GM04504 (cell line): ENCODE measurements at places on chromosomes 2 and 18.

- no peak for DNase-seq
Measured at GRCh38 chr2:47512581-47513083, 109.7 kb downstream of the MSH2 start.

- DNase-seq, result no peak
Measured at GRCh38 chr2:174587579-174587978, 10.0 kb downstream of the WIPF1 start.

GRCh38 chr2:98807221-98807620 lies 76.3 kb upstream of the MGAT4A start:
- no peak for DNase-seq

- DNase-seq, result no peak
Measured at GRCh38 chr18:7164323-7165004, 46.9 kb upstream of the LAMA1 start.

DNA sequence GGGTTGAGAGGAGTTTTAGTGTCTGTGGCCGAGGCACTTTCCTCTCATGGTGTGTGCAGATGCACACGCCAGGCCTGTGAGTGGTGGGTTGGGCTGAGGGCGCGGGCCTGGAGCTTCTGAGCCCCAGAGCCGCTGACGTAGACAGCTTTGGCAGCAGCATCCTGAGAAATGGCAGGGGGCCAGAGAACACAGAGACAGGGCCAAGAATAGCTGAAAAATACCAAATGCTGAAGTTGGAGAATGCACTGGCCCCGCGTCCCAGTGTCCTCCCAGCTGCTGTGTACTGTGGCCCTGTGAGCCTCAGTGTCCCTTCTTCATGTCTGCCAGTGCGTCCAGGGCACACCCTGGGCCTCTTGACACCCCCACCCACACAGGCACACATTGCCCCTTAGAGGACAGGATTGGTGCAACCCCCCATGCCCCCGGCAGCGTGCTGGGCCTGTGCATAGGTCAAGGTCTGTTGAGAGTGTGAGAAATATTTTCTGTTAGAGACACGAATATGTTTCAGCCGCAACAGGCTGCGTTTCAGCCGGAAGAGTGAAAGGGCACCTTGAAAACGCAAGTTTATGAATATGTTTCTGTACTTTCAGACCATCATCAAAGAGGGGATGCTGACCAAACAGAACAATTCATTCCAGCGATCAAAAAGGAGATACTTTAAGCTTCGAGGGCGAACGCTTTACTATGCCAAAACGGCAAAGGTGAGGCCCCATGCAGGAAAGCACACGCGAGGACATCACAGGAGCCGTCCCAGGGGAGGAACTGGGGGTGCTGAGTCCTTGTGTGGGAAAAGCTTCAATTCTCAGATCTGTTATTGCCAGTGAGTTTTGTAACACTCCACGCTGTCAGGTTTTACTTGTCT lies 33.6 kb downstream of the DGKD start:
- peak; percentile 74 for DNase-seq

DNA sequence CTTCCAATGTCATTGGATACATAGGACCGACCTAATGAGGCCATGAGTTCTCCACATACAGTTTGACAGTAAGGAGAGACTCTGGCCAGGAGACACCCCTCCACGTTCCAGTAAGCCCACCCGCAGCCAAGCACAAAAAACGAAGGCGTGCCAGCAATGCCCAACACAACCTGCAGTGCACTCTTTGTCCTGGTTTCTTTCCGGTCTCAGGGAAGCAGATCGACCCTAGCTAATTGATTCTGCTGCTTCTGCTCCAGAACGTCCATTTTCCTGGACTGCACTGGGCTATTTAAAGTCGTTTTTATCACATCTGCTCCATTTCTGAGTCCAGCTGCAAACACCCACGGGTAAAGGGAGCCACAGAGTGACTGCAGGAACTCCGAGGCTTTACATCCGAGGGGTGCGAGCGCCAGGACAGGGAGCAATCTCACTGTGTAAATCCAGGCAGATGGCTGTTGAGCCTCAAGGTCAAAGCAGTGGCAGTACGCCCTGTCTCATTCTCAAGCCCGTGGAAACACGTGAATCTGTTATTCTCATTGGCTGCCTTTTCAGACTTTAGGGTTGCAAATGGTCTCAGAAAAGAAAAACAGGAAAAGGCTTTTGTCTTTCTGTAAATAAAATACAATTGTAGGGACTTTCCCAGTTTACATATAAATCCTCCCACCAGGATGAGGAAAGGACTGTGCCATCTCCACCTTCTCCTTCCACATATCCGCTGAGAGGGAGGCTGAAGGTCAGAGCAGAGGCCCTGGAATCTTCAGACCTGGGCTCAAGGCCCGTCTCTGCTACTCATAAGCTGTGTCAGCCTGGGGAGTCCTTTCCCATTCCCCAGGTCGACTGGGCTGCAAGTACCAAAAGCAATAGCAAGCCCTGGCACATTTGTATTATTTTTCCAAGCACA lies 40.7 kb downstream of the TMEM163 start:
- DNase-seq, result no peak

DNA sequence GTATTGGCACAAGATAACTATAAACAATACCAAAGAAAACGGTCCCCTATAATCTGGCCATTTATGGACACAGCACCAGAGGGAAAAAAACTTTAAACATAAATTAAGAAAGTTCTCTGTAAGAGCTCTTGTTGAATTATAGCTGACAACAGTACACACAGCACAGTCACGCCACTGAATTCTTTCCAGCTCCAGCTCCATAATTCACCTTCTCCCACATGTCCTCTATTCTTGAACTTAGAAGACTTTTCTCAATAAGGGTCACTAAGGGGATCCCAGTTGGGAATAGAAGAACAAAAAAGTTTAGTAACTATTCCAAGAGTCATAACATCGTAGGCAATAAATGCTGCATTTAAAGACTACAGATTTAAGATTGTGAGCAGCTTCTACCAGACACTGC lies 124.6 kb upstream of the CYP1B1 start:
- no peak for DNase-seq

DNA sequence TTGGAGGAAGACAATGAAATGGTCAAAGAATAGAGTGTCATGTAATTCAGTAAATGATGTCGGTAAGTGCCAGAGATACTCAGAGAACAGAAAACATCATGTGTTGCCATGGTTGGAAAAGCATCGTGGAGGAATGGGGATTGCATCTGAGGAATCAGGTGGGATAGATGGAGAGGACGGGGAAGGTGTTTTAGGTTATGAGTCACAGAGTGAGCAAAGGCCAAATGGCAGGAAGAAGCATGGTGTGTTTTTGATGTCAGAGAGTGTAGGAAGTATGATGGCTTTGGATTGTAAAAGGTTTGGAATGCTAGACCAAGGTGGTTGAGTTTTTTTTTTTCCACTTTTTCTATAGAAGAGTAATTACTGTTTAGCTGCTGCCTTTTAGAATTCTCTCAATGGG lies 27.5 kb upstream of the CD28 start:
- DNase-seq, result no peak

DNA sequence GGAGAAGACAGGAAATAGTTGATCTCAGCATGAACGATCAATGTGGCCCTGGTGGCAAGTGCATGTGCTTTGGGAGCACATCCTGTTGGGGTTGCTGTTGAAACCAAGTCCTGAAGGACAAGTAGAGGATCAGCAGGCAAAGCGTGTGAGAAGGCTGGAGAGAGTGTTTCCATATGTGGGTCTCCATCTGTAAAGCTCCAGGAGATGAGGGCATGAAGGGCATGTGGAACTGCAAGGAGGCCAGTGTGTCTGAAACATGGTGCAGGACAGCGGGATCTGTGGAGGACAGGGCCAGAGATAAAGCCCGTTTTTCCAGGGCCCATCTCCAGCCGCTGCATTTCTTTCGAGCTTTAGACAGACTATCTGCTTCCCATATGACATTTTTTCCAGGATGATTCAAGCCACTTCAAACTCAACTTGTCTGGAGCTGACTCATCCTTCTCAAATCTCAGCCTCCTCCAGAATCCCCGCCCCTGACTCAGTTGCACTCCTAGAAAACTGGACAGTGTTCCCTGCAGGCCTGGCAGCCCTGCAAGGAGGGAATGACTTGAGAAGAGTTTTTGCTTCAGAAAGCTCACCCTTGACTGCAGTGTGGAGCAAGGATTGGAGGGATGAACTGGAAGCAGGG lies 226.1 kb downstream of the VAPA start:
- DNase-seq, result peak; percentile 69

DNA sequence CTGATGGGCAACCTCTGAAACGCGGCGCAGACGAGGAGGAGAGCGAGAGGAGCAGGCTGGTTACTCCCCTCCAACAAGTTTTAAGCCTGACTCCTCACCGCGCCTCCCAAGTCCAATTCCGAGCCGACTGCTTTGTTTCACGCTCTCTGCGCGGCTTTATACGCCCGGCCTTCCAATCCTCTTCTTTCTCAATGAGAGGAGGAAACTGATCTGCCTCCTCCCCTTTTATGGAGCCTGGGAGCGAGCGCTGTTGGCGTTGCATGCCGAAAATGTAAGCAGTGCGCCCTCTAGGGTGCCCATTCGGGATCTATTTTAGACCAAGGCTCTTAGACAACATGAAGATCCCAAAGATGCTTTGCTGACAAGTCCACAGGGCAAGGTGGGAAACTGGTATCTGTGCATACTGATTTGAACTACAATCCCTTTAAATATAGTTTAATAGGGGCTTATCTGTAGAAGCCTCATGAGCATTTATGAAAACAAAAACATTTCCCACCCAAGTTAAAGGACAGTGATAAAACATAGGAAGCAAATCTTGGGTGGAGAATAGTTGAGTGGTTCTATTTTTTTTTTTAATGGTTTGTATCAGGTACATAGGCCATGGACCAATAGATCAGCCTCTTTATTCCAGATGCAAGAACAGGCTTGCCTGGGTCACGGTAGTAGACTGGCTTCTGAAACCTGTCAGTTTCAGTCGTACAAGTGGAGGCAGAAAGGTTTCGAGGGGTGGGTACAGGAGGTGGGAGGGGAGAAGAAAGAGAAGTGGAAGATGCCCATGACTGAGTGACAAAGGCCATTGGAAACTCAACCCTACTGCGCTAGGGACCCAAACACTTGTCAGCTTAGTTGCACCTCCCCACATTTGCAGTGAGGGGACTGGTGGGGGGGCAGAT lies at the start of gene RND3:
TSS of gene RND3 (minus strand) at position 131 of the 893 bp plus-strand sequence. CDS start 250 bp downstream, outside the sequence.
- peak; percentile 99 for DNase-seq

DNA sequence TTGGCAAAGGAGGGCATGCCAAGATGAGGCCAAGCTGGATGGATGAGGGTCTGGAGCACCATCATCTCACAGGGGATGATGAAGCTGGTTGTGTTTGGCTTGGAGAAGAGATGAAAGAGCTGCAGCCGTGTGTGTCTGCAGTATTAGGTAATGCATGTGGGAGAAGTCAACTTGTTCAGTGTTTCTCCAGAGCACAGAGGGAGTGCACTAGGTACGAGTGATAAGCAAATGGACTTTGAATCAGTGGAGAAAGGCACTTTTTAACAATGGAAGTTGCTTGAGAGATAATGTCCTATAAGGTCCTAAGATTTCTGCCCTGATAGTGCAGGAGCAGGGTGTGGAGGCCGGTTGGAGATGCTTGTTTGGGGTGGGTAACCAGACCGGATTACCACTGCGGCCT lies 36.0 kb downstream of the SLC14A2 start:
- no peak for DNase-seq

DNA sequence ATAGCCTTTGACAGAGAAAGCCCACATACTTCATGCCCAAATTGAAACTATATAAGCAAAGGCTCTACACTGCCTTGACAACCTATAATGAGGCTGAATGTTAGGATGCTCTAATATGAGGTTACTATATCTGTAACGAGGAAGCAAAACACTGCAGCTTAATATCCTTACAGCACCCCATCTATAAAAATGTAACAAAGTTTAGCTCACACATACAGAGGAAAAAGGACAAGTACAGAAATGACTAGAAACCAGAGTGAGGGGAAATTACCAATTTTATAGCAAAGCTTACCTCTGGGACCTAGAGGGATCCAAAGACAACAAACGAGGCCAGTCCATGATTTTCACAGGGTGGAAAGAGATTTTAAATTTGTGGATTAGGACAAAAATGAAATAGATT lies 138.5 kb downstream of the COL4A4 start:
- DNase-seq, result no peak

GRCh38 chr2:159828738-159829137 lies 30.7 kb upstream of the CD302 start:
- no peak for DNase-seq

DNA sequence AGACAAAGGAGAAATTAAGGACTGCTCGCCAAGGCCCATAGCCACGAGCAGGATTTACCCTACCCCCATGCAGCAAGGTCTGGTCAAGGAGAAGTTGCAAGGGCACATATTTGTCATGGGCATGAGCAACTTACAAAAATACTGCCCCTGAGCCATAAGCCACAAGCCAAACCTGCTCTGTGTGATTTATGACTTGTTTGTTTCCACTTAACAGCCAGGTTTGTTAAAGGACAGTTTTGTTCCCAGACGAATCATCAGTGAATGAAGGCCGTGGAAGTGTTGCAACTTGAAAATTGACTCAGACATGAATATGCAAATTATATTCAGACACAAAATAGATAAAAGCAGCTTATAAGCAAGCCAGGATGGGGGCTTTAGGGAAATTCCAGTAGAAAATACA lies 31.3 kb upstream of the EVA1A start:
- no peak for DNase-seq

DNA sequence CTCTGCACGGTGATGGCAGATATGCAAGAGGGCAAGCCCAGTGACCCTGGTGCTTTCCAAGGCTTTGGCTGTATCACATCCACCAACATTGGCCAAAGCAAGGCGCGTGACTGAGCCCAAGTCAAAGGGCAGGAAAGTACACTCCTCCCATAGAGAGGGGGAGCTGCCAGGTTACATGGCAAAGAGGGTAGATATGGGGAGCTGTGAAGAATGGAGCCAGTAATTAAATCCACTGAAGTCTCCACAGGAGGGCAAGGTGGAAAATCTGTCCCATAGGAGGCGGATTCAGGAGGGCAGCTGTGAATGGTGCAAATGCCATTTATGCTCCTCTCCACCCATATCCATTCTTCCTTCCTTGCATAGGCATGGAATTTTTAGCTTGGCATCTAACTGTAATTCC lies 44.6 kb upstream of the THOC1 start:
- no peak for DNase-seq

DNA sequence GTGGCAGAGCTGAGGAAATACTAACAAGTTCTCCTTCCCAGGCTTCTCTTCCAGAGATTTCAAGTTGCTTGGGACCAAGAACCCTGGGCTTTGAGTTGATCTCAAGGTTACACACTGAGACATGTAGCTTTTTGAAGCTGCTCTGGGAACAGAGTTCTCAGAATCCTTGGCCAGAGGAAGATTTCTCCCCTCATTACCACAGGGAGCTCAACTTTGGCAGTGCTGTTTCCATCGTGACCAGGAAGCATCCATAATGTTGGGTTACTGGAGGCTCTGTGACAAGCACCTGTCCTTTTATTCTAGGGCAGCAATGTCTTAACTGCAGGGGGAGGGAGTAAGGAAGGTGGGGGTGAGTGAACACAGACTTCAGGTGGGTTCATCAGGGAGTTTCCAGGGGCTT lies 41.5 kb upstream of the CHRNA1 start:
- no peak for DNase-seq

DNA sequence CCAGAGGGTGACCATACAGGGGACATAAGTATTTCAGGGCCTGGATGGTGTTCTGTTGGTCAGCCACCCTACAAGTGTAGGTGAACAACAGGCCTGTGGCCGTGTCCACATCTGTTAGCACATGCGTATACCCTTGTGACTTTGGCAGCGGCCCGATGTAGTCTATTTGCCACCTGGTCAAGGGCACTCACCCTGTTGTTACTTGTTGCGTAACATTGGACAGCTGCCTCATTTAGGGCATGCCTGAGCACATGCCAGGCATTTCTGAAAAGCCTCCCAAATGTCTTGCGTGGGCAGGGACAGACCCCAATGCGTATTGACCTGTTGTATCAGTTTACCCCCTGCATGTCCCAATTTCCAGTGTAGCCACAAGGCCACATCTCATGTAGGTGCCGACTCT lies 235.0 kb downstream of the MBD5 start:
- no peak for DNase-seq
